ENCODE measurements at places on chromosomes 5 and 9. TPM values are rescaled to one million over a fixed set of nuclear protein-coding genes. Genes with fewer than 3 reads are reported as not detected.

The INSL6 gene
- not detected for total RNA-seq

The ST8SIA4 gene
- 0.30 TPM for total RNA-seq

The TNIP1 gene
- 143 TPM for total RNA-seq

The CBY3 gene
- total RNA-seq, result not detected

The OR13J1 gene
- not detected for total RNA-seq

The TEX48 gene
- total RNA-seq, result not detected

The LVRN gene
- not detected for total RNA-seq

The KIF4B gene
- total RNA-seq, result not detected

The LRRC19 gene
- not detected for total RNA-seq

The SH3RF2 gene
- total RNA-seq, result 3.0 TPM

The CCL21 gene
- total RNA-seq, result not detected

The TOR1B gene
- 21.0 TPM for total RNA-seq

The TYRP1 gene
- total RNA-seq, result not detected

The SPINK4 gene
- total RNA-seq, result not detected

The PCDHB7 gene
- total RNA-seq, result not detected

The ARID3C gene
- total RNA-seq, result 0.18 TPM

Data from A549 treated with CpdA at 1 μM for 4 hours (cell line).